ENCODE measurements at places on chromosomes 13 and 19.

- DNase-seq: no peak
These were observed 621.1 kb upstream of the KLHL1 start for GRCh38 chr13:70729369-70729768.

GRCh38 chr13:58093394-58093793 lies 461.9 kb downstream of the PCDH17 start:
- no peak for DNase-seq

DNA sequence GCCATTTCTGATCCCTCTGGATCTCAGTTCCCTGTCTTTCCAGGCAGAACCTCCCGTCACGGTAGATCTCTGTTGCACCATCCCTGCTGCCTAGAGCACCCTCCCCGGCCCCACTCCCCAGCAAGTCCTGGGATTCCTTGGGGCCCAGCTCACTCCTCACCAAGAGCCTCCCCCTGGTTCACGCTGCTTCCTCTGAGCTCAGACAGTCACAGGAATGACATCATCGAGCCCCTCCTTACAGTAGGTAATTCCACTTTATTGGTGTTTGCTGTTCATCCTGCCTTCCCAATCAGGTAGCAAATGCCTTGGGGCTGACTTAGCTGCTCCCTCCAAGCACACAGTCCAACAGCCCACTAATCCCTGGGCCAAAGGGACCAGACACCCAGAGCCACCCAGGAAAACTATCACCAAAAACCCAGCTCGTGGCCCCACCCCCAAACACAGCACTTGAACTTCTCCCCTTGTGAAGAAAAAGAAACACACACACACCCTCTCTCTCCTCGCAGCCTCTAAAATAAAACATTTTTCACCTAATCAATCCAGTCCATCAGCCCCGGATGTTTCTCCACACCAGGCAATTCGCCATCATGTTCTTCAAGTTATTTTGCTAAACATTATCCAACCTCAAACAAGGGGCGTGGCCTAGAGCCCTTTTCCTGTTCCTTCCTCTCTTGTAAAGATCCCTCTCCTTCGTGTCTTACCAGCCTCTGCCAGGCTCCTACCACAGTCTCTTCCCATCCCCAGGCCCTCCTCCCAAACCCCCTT lies 2.5 kb downstream of the NAPA start:
- DNase-seq: no peak

- DNase-seq: peak; percentile 76
These were observed 1.5 kb upstream of the WDR18 start for GRCh38 chr19:982567-983170.

GRCh38 chr13:37531049-37531448 lies 67.5 kb downstream of the POSTN start:
- no peak for DNase-seq

GRCh38 chr19:16161840-16162239 lies 11.5 kb downstream of the CIB3 start:
- no peak for DNase-seq

DNA sequence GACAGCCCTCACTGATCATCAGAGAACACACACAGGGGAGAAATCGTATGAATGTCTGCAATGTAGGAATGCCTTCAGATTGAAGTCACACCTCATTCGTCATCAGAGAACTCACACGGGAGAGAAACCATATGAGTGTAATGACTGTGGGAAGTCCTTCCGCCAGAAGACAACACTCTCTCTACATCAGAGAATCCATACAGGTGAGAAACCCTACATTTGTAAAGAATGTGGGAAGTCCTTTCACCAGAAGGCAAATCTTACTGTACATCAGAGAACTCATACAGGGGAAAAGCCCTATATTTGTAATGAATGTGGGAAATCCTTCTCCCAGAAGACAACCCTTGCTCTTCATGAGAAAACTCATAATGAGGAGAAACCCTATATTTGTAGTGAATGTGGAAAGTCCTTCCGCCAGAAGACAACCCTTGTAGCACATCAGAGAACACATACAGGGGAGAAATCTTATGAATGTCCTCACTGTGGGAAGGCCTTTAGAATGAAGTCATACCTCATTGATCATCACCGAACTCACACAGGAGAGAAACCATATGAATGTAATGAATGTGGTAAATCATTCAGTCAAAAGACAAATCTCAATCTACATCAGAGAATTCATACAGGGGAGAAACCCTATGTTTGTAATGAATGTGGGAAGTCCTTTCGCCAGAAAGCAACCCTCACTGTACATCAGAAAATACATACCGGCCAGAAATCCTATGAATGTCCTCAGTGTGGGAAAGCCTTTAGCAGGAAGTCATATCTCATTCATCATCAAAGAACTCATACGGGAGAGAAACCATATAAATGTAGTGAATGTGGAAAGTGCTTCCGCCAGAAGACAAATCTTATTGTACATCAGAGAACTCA lies 32.5 kb downstream of the ZNF567 start:
- DNase-seq: no peak

GRCh38 chr13:98538876-98539275 lies 38.0 kb downstream of the STK24 start:
- no peak for DNase-seq

DNA sequence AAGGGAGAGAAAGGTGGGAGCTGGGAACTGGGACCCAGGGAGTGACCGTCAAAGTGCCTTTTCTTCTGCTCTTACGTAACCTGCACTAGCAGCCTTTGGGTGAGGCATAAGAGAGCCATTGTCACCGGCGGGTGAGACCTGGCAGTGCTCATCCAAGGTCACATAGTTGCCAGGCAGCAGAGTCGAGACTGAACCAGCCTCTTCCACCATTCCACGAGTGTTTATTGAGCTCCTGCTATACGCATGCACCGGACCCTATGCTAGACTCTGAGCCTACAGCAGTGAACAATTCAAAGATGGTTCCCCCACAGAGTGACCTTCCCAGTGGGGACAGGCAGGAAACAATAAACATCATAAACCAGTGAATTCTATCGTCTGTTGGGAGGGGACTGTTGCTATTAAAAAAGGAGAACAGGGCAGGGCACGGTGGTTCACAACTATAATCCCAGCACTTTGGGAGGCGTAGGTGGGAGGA lies 18.6 kb upstream of the STRN4 start:
- no peak for DNase-seq

DNA sequence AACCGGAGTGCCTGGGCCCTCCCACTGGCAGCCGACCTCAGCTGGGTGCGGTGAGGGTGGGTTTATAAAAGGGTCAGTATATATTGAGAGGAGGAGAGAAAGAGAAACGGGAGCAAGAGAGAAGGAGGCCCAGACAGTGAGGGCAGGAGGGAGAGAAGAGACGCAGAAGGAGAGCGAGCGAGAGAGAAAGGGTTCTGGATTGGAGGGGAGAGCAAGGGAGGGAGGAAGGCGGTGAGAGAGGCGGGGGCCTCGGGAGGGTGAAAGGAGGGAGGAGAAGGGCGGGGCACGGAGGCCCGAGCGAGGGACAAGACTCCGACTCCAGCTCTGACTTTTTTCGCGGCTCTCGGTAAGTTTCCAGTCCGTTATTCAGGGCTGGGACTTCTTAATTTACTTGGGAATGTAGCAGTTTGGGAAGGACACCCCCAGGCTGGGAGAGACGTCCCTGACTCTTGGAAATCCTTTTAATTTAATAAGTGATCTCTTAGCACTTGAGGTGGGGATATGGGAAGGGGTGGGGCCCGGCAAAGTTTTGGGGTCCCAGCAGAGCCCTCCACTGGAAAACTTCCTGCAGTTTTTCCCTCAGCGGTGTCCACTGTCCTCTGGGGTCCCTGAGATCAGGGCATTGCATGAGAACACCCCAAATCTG lies at the start of gene EMP3:
TSS of gene EMP3 (plus strand) at position 288 of the 646 bp plus-strand sequence. CDS start 1,293 bp downstream, outside the sequence.
- DNase-seq: peak; percentile 71

DNA sequence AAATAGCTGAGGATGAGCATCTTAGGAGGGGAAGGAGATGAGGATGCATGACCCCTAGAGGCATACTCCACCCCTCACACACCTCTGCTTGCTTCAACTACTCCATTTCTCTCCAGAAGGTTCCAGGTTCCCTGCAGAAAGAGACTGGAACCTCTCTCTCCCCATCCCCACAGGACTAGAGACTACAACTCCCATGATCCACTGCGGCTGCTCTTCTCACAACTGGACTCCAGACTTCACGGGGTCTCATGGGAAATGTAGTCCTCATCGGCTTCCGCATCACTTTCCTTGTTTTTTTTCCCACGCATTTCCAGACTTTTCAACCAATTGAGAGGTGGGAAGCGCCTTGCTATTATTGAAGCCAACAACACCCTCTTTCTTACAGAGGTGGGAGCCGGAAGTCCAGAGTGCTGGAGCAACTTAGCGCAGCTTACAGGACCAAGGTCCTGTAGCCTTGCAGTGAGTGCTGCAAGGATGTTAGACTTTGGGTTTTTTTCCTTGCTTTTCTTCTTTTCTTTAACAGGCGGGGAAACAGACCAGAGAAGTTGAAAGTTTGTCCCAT lies 13.9 kb upstream of the CACNG6 start:
- DNase-seq: peak; percentile 15

GRCh38 chr13:82867284-82867683 lies 1015.0 kb downstream of the SLITRK1 start:
- DNase-seq: no peak

- DNase-seq: no peak
These were observed 37.5 kb downstream of the N4BP2L2 start for GRCh38 chr13:32501064-32501463.

GRCh38 chr13:94050686-94051085 lies 428.8 kb downstream of the DCT start:
- DNase-seq: no peak

DNA sequence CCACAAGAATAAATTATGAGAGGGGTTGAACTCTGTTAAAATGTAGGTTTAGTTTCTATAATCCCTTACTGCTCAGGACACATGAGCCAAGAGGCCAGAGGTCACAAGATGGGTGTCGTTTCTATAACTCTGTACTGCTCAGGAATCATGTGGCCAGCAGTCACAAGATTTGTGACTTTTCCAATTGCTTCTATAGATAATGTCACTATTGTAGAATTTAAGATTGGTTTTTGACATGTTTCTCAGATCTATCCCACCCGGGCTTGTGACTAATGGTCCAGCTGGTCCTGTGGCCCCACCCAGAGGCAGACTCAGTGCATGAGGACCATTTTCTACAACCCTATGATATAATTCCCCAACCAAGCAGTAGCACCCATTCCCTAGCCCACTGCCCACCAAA lies 662.0 kb upstream of the KLF12 start:
- no peak for DNase-seq

DNA sequence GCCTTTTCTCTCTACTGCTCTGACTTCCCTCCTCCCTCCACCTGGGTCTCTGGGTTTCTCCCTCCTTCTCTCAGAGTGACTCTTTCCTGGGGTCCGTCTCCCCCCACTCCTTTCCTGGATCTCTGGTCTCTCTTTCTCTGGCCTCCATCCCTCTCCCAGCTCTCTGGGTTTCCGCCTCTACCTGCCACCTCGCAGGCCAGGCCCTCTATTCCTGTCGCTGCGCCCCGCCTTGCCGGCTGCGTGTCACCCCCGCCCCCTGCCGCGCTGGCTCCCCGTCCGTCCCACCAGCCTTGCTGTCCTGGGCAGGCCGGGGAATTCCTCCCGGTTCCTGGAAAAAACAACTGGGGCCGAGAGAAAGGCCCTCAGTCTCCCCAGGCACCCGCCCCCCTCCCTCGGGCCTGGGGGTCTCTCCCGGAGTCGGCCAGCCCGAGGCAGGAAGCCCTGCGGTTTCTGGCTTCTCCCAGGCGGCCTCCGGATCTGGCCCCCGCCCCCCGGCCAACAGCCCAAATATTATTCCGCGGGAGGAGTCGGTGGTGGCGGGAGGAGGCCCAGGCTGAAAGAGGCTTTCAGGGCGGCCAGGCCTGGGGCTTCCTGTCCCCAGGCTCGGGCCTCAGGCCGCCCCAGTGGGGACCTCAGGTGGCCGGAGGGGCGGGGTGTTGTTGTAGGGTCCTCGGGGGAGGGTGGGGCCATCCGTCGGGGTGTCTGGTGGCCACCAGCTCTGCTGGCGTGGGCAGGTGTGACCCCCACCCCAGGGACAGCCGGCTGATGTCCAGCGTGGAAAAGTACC lies 9.3 kb downstream of the IRF2BP1 start:
- DNase-seq: no peak

DNA sequence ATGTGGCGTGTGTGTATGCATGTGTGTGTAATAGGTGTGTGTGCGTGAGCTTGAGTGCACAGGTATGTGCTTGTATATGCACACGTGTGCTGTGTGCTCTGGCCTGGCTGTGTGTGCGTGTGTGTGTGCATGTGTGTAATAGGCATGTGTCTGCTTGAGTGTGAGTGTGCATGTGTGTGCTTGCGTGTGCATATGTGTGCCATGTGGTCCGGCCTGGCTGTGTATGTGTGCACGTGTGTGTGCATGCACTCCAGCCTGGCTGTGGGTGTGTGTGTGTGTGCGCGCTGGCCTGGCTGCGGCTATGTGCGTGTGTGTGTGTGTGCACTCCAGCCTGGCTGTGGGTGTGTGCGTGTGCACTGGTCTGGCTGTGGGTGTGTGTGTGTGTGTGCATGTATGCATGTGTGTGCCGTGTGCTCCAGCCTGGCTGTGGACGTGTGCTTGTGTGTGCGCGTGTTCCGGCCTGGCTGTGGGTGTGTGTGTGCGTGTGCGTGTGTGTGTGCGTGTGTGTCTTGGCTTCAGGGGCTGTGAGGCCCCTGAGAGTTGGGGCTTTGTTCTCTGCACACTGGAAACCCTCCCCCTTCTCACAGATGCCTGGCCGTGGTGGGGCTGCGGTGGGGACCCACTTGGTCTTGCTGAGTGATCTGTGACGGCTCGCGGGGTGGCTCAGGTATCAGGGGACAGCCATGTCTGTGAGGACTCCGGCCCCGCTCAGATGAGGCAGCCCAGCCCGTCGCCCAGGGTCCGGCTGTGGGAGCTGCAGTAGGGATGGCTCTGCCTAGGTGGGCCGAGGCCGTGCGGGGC lies 8.2 kb downstream of the SPPL2B start:
- DNase-seq: no peak

DNA sequence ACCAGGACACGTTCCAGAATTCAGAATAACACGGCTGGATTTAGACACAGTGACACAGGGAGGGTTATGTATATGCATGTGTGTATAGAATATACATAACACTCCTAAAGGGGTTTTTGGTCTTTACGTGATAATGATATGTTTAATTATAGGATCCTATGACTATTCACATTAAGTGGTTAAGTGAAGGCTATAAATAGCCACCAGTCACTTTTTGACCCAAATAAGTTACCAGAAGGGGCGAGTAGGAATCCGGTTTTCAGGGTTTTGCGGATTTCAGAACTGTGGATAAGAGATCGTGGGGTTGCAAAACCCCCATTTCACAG lies 6.9 kb downstream of the ANGPTL6 start:
- DNase-seq: no peak

DNA sequence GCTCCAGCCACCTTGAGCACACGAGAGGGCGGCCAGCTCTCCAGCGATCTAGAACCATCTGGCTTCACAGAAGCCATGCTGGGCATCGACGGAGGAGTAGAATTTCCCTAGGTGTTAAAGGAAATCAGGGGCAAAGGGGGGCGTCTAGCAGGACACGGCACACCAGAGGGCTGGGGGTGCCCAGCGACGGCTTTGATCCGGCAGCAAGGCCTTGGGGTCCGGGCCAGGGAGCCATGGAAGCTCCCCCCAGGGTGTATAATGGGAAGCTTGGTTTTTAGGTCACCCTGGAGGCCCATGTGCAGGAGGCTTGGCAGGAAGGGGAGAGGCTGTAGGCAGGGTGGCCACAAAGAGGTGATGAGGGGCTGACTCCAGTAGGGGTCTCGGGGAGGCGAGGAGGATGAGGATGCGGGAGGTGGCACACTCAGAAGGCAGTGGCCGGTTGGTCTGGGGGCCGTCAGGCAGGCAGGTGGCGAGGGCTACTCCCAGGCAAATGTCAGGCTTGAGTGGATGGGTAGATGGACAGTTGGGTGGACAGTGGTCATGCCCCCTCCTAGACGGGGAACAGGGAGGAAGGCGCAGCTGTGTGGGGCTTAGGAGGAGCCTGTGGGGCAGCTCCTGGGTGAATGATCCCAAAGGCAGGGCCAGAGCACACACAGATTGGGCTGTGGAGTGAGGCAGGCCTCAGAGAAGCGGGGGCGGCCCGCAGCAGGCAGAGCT lies 5.6 kb downstream of the KMT5C start:
- DNase-seq: no peak
